ENCODE measurements at places on chromosomes 1 and 21.

GRCh38 chr1:243917177-243917862 is 67.3 kb upstream of the AKT3 start:
- peak; percentile 61 for DNase-seq

GRCh38 chr21:18089786-18090185 is 154.8 kb upstream of the CHODL start:
- DNase-seq, result no peak

DNA sequence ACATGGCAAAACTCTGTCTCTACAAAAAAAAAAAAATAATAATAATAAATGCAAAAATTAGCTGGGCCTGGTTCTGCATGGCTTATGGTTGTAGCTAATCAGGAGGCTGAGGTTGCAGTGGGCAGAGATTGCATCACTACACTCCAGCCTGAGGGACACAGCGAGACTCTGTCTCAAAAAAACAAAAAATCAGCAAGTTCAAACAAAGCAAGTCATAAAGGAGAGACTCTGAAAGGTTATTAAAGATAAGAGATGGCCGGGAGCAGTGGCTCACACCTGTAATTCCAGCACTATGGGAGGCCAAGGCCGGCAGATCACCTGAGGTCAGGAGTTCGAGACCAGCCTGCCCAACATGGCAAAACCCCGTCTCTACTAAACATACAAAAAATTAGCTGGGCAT is 28.8 kb downstream of the COP1 start:
- no peak for DNase-seq

DNA sequence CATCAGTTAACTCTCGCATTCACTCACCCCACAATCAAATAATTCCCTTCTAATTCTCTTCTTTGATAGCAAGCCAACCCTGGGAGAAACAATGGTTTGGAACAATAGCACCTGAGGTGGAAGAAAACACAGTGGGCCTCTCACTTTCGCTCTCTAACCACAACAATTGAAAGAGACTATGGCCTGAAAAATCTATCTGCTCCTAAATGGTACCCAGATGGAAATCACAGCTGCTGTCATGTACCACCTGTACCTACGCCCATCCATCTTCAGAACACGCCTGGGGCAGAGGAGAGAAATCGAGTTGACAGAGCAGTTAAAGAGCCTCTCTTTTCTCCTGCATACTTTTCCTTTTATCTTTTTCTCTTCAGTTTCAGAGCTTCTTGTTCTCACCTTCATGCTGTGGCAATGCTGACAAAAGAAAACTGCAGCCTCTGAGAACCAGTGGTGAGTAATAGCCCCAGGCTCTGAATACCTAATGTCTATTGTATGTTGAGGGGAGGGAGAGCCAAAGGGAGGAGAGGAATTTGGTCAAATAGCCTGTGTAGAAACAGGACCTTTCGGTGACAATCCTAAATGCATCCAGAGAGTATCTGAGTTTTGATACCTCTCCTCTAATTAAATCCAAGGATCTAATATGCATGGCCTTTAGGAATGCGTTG is 57.7 kb downstream of the ZC3H11B start:
- peak; percentile 72 for DNase-seq

DNA sequence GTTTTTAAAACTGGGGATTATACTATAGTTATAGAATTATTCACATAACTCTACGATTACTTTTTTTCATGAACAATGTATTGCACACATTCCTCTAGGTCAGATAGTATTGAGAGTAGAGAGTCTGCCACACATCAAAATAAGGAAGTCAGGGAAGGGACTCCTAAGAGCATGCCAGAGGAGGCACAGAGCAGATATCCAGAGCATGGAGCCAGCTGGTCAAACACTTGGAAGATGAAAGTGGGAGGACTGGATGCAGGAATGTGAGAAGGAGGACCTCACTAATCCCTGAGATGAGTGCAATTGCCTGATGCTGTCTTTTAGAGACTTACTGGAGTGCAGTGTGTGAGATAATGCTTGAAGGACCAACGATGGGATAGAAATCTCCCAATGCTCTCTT is 9.6 kb upstream of the RFX5 start:
- DNase-seq, result no peak

DNA sequence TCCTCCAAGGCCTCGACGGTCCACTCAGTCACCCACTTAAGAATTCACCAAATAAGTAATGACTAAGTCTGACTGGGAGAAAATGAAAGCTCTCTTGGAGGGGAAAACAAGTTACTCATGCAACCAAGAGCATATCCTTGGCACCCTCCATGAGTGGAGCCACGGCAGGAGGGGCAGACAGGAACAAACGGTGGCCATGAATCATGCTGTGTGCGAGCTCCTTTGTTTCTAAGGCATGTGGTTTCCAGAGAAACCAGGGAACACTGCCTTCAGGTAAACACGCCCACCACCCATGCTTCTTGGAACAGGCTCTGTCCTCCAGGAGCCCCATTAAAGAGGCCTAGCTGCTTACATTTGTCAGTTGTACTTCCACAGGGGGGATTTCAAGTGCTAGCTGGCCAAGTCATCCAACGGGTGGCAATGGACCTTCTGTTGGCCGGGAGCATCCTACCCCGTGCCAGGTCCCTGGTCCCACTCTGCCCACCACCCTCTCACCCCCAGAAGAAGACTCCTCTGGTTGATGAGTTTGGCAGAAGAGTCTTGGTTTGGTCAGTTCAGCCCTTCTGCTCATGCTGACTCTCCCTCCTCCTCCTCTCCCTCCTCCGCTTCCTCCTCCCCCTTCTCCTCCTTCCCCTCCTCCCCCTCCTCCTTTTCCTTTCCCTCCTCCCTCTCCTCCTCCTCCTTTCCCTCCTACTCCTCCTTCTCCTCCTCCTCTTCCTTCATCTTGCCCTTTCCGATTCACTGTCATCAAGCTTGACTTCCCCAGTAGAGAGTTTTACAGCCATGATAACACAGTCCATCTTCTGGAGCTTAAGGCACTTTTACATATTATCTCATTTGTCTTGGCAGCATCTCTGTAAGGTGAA is 107.6 kb downstream of the CCDC185 start:
- DNase-seq, result peak; percentile 60
